ENCODE measurements at places on chromosomes 11 and 22.
A peak's percentile ranks its signal among the peaks of the same experiment; 100 is the strongest.

DNA sequence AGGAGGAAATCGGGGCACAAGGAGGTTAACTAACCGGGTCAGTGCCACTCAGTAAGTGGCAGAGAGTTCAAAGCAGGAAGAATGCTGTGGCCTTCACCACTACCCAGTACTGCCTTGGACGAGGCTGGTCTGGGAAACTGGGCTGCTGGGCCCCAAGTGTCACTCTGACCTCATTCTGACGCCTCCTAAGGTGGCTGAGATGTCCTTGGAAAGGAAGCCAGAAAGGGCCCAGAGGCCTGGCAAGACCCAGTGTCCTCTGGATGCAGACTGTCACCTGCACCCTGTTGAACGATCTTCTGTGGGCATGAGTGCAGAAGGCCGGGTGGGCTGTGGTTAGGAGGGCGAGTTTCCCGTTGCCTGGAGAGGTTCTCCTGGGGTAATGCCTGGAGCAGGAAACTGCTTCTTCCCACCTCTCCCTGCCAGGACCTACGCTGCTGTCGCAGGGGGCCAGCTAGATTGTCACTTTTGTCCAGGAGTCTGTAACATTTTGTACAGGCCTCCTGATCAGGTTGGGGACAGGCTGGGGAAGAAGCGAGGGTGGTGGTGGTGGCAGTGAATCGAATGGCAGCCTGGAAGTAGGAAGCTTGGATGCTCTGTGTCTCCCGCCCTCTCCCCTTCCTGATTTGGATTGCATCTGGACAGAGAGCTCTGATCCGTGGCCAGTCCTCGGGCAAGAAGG lies 105.1 kb downstream of the ST3GAL4 start:
- H3K4me1 ChIP-seq, result peaks cover 14% of the 10 kb centered on the region
- no peak for DNase-seq
- H3K27ac ChIP-seq, result no peak overlapping the region
- no peaks in the 10 kb centered on the region for H3K36me3 ChIP-seq
- no peak overlapping the region for H3K4me3 ChIP-seq
- H3K27me3 ChIP-seq, result peaks cover 11% of the 10 kb centered on the region

GRCh38 chr11:65390996-65391395 lies 4.6 kb downstream of the FRMD8 start:
- peak overlapping the region; percentile 43 for H3K4me3 ChIP-seq
- peak; percentile 57 for DNase-seq
- peak overlapping the region; percentile 87 for H3K27ac ChIP-seq
- peaks cover 31% of the 10 kb centered on the region for H3K36me3 ChIP-seq
- peaks cover 73% of the 10 kb centered on the region for H3K4me1 ChIP-seq

DNA sequence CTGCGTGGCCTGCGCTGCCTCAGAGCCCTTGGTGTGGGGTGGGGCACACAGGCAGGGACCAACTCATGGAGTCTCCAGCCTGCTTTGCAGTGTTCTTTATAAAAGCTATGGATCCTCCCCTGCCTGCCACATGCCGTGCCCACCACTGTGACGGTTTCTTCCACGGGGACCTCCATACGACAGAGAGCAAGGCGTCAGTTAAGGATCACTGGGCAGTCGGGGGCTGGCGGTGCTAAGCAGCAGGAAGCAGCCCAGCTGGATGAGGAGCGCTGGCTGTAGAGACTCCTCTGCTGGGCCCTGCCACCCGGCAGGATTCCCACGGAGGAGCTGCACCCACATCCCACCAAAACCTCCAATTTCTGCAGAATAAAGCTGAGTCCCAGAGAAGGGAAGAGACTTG lies 23.1 kb upstream of the EFCAB6 start:
- no peak overlapping the region for H3K4me3 ChIP-seq
- H3K27me3 ChIP-seq, result peaks cover 5% of the 10 kb centered on the region
- peaks cover 21% of the 10 kb centered on the region for H3K4me1 ChIP-seq
- DNase-seq, result no peak
- no peaks in the 10 kb centered on the region for H3K36me3 ChIP-seq

DNA sequence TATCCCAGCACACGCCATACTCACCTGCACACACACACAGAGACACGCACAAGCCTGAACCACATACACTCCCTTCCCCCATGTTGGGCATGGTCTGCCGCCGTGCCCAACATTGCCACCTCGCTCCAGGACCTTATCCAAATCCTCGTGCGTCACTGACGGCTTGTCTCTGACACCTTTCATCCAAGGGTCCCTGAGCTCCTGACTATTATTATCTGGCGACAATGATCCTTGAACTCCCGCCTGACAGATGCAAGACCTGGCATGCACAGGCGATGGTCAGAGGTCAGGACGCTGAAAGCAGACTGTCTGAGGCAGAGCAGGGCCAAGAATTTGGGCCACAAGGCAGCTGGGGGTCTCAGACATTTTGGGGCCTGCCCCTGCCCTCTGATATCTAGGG lies 4.2 kb downstream of the MB start:
- H3K27me3 ChIP-seq, result no peaks in the 10 kb centered on the region
- peak overlapping the region; percentile 92 for H3K27ac ChIP-seq
- H3K4me3 ChIP-seq, result peak overlapping the region; percentile 68
- peak; percentile 63 for DNase-seq
- H3K4me1 ChIP-seq, result peaks cover 53% of the 10 kb centered on the region

DNA sequence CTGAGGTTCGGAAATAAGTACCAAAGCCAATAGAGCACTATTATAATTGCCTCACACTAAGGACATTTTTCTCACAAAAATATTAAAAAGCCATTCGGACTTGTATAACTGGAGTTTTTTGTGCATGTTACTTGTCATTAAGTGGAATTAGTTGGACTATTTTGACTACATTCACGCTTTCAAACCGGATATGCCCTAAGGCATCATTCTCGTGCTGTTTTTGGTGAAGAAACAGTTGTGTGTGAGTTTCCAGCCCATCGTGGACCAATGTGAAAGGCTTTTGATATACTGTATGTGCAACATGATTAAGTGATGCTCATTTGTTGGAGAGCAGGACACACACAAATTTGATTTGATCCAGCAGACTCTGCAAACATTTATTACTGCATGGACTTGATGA lies 192.8 kb downstream of the PGR start:
- DNase-seq, result no peak
- H3K4me1 ChIP-seq, result peaks cover 15% of the 10 kb centered on the region
- peaks cover 8% of the 10 kb centered on the region for H3K36me3 ChIP-seq

DNA sequence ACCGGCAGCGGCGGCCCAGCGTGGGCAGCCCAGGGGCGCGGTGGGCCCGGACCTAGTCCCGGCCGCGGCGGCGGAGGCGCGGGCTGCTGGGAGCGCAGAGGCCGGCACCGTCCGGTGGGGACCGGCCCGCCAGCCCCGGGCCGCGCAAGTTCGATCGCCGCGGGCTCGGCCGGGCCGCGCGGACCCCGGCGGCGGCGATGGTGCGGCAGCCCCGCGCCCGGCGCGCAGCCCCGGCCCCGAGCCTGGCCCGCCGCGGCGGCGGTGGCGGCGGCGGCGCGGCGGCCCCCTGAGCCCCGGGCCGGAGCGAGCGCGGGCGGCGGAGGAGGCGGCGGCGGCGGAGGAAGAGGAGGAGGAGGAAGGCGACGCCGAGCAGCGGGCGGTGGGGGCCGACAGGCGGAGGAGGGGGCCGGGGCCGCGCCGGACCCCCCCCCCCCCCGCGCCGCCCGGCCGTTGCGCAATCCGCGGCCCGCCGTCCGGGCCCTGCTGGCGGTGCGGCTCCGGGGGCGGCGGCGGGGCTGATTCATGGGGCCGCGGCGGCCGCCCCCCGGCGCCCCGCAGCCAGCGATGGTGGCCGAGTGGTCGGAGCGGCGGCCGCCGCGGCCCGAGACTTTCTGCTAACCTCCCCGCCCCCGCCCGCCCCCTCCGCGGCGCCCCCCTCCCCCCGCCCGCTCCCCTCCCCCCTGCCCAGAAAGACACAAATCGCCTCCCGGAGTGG lies 1251.9 kb downstream of the BRD1 start:
- H3K4me1 ChIP-seq, result peaks cover 5% of the 10 kb centered on the region
- H3K36me3 ChIP-seq, result no peaks in the 10 kb centered on the region
- H3K27ac ChIP-seq, result no peak overlapping the region
- DNase-seq, result no peak

DNA sequence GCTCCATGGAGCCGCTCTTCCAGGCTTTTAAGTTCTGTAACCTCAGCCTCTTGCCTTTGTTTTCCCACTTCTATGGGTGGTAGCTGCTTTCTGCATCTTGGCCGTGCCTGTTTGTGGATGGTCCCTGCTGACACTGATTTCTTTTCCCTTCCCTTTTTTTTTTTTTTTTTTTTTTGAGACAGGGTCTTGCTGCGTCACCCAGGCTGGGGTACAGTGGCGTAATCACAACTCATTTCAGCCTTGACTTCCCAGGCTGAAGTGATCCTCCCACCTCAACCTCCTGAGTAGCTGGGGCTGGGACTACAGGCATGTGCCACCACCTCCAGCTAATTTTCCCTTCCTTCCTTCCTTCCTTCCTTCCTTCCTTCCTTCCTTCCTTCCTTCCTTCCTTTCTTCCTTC lies 57.7 kb upstream of the EP300 start:
- H3K4me1 ChIP-seq, result no peaks in the 10 kb centered on the region
- no peak for DNase-seq
- no peaks in the 10 kb centered on the region for H3K36me3 ChIP-seq
- no peaks in the 10 kb centered on the region for H3K27me3 ChIP-seq
- no peak overlapping the region for H3K4me3 ChIP-seq
- H3K27ac ChIP-seq, result no peak overlapping the region

DNA sequence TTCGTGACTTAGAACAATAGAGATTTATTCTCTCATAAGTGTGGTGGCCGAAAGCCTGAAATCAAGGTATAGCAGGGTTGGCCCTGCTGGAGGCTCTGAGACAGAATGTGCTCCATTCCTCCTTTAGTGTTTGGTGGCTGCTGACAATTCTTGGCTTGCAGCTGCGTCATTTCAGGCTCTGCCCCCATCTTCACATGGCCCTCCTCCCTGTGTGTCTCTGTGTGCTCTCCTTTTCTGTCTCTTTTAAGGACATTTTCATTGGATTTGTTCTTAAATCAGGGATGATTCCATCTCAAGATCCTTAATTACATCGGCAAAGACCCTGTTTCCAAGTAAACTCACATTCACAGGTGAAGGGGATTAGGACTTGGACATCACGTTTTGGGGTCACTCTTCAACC lies 10.2 kb upstream of the APOL6 start:
- peaks cover 49% of the 10 kb centered on the region for H3K4me1 ChIP-seq
- H3K4me3 ChIP-seq, result peak overlapping the region; percentile 33
- no peaks in the 10 kb centered on the region for H3K36me3 ChIP-seq

DNA sequence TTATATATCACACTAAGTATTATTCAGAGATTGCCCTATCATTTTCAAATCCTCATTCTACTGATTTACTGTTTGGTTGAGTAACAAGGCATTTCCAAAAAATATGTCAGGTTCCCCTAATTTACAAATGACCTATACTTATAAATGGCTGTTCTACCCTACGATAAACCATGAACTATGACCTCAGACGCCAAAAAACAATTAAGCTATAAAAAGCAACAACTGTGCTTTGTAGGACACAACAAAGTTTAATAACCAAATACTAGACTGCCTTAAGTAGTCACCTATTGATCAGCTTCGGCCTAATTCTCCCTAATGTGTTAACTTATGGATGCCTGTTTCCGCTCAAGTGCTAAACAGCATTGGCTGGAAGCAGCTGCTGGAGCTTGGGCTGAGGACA lies 53.2 kb downstream of the PICALM start:
- peaks cover 74% of the 10 kb centered on the region for H3K36me3 ChIP-seq
- peaks cover 20% of the 10 kb centered on the region for H3K4me1 ChIP-seq

- peaks cover 36% of the 10 kb centered on the region for H3K4me1 ChIP-seq
- H3K4me3 ChIP-seq, result no peak overlapping the region
- no peaks in the 10 kb centered on the region for H3K27me3 ChIP-seq
- no peak for DNase-seq
- H3K36me3 ChIP-seq, result no peaks in the 10 kb centered on the region
- peak overlapping the region; percentile 38 for H3K27ac ChIP-seq
Measured at GRCh38 chr11:110317516-110317932, 21.1 kb upstream of the RDX start.

DNA sequence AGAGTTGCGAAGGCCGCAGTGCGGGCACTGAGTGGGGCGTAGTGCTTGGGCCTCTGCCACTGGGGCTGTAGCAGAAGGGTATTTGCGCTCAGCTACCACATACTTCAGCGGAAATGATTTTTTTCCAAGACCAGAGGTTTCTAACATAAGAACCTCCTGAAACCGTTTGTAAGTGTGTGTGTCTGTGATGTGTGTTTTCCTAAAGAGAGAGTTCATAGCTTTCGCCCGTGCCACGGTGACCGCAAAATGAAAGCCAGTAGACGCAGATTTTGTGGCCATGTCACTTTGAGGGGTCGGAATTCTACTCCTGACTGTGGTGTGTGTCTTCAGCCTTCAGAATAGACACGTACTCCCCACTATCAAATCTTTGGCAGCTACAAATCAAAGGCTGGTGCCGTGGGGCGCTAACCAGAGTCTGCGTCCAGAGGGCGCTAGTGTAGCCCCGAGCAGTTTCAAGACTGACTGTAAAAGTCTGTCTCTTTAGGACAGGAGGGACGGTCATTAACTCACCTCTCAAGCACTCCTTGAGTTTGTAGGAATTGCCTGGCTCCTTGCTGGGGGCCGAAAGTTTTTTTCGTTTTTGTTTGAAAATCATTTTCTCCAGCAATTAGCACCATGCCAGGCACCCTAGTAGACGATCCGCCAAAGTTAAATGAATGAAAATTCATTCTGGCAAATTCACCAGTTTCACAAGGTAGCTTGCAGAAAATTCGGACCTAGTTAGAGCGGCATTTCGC lies 2.5 kb upstream of the CALCA start:
- peak; percentile 22 for DNase-seq
- H3K27ac ChIP-seq, result no peak overlapping the region
- peak overlapping the region; percentile 58 for H3K4me3 ChIP-seq
- no peaks in the 10 kb centered on the region for H3K36me3 ChIP-seq

- H3K4me1 ChIP-seq, result no peaks in the 10 kb centered on the region
- peaks cover 80% of the 10 kb centered on the region for H3K27me3 ChIP-seq
- H3K4me3 ChIP-seq, result no peak overlapping the region
Measured at GRCh38 chr22:48844056-48844675, 983.5 kb downstream of the BRD1 start.

DNA sequence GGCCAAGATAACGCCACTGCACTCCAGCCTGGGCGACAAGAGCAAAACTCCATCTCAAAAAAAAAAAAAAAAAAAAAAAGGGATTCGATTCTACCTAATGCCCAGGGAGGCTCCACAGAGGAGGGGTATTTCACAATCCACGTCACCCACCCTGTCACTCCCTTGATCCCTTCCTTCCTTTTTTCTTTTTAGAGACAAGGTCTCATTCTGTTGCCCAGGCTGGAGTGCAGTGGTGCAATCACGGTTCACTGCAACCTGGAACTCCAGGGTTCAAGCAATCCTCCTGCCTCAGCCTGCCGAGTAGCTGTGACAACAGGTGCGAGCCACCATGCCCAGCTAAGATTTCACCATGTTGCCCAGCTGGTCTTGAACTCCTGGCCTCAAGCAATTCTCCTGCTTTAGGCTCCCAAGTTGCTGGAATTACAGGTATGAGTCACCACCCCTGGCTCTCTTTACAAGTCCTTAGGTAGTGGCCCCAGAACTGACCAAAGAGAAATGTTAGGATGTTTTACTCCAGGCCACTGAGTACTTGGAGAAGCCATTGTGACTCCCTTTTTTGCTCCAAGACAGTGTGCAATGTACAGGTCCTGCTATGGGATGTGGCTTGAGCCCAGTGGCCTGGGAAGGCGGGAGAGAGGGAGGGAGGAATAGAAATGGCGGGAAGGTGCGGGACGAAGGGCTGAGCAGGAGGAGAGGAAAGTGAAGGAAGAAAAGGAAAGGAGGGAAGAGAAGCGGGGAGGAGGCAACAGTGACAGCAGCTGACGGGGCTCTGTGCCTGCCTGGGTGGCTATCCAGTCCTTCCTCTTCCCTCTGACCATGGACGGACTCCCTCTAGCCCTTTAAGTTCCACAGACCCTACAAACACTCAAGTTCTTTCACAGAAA lies 11.8 kb upstream of the FXYD2 start:
- peaks cover 19% of the 10 kb centered on the region for H3K4me1 ChIP-seq
- H3K27ac ChIP-seq, result no peak overlapping the region
- peak overlapping the region; percentile 4 for H3K4me3 ChIP-seq
- no peak for DNase-seq
- peaks cover under 1% of the 10 kb centered on the region for H3K27me3 ChIP-seq

All from left ventricle myocardium inferior (tissue), 1 donor.